ENCODE measurements at places on chromosomes 7 and 10.

- DNase-seq, result no peak
Measured at GRCh38 chr10:132508581-132509443, 28.8 kb upstream of the INPP5A start.

- no peak for DNase-seq
Measured at GRCh38 chr10:130333185-130333584, 197.0 kb downstream of the GLRX3 start.

DNA sequence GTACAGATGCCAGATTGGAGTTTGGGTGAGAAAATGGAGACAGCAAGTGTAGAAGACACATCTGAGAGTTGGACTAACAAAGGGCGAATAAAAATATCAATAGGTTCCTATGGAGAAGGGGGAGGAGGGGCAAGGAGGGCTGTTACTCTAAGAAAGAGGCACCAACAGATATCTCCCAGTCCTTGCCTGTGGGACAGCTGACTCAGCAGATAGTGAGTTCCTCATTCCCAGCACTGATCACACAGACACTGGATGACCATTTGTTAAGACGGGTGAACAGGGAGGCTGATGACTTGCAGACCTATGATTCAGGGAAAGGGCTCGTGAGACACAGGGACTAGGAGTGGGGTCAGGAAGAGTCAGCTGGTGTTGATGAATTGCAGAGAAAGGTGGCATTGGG is 5.7 kb upstream of the PRR15 start:
- no peak for DNase-seq

- no peak for DNase-seq
Measured at GRCh38 chr7:84510505-84510904, 315.9 kb upstream of the SEMA3A start.

DNA sequence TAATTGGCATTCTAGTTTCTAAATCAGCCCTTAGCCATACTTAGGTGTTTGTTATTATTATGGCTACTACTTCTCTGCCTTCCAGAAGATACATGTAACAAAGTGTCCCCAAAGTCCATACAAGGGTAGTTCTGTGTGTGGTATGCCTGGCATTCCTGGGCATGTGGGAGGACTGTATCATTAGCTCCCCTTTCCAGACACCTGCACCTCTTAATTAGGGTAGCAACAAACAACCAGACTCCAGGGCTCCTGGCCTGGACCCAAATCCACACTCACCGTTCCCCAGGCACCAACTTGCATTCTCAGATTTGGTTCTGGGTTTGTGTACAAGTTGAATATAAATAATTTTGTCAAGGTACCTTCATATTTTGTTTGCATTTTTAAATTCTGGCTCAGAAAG is 15.5 kb upstream of the CALD1 start:
- no peak for DNase-seq

DNA sequence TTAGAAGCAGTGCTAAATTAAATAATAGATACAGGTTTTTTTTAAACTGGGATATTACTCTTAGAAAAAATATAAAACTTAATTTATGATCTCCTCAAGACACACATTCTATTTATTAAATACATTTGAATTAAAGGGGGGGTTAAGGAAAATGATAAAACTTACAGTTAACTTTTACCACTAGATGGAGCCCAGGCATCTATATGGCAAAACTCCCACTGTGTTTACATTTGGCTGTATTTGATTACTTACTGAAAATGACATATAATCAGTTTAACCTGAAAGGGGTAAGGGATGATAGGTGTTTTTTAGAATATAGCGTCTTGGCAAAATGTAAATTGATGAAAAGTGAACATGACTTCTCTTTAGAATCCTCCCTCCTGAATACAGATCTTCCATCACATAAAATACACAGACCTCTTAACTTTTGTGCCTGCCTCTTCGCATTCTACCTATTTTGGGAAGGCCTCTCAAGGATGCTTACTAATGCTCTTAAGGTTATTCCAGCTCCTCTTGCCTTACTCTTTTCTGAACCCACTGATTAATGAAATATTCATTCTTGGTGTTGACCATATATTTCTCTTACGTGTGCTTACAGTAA is 235.7 kb downstream of the AGMO start:
- no peak for DNase-seq

DNA sequence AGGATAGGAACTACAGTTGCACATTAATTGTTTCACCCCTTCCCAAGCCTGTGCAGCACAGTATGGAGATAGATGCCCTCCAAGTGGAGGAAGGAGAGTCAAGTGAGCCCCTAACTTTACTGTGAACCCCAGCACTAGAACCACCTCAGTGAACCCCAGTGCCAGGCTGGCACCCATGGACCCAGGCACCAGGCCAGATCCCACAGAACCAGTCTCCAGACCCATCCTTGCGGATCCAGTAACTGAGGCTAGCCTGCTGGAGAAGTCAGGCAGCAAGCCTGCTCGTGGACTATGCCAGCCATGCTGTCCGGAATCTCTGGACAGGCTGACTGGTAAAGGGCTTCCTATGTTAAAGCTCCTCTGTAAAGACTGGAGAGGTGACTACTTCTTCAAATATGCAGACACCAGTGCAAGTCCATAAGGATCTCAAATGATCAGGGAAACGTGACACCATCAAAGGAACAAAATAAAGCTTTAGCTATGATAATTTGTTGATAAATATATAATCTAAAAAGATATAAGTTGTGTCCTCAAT is 27.7 kb downstream of the SHOC2 start:
- DNase-seq, result no peak

DNA sequence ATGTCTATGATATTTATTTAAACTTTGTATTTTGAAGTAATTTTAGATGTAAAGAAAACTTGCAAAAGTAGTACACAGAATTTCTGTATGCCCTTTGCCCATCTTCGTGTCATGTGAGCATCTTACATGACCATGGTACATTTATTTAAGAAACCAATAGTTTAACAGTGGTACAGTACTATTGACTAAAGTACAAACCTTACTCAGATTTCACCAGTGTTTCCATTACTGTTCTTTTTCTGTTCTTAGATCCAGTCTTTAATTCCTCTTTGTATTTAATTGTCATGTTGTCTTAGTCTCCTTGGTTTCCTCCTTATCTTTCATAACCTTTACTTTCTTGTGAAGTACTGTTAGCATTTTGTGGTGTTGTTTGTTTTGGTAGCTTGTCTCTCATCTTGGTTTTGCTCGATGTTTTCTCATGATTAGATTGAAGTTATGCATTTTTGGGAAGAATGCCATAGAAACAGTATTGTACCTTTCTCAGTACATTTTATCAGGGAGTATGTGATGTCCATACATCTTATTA is 24.1 kb downstream of the TAX1BP1 start:
- DNase-seq, result no peak

DNA sequence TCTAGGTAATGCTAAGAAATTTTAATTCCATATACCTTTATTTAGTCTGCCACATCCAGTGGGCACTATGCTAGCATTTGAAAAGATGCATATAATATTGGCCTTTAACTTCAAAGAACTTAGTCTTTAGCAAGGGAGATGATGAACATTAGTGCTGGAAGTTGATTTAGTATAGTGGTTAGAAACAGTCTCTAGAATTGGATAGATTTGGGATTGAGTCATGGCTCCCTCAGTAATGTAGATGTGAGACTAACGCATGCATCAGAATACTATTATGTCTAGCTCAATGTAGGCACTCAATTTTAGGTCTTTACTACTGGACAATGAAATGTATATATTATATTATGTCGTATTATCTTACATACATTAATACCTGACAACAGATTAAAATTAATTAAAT is 5.8 kb downstream of the DKK1 start:
- no peak for DNase-seq
